ENCODE measurements at places on chromosomes 12 and 14. TPM values are rescaled to one million over a fixed set of nuclear protein-coding genes. Genes with fewer than 3 reads are reported as not detected.

DNA sequence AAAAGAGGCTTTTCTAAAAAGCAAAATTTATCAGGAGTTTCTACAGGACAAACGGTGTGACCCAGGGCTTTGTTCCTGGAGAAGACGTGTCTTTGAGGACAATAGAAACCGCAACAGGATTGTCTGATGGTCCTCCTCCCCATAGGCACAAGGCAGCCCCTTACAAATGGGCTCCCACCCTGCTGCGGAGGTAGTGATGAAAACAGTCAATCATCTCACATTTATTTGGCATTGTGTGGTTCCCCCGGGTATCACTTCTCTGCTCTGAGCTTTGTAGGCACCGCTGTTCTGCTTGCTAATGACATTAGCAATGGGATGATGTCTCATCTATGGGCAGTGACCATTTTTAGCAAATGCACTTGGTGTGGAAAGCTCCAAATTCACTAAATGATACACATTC lies 155.5 kb upstream of the TMPO start:
- DNase-seq = no peak

FGF23 gene
- 0.06 TPM for polyA plus RNA-seq

DNA sequence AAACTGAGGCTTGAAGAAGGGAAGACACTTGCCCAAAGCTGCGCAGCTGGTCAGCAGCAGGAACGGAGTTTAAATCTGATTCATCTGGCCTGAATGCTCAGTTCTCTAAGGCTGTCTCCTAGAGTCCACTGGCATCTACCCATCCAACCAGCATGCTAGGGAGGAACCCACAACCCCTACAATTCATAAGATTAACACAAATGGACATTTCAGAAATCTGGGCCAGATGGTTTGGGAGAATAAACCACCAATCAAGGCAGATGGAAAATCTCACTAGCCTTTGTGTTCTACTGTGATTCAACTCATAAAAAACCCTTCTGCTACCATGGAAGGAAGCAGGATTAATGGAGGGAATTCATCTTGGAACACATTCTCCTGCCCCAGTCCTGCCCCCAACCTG lies 67.8 kb downstream of the WSCD2 start:
- DNase-seq = no peak

GRCh38 chr14:63897721-63898163 lies 44.9 kb downstream of the SYNE2 start:
- DNase-seq = no peak

- DNase-seq = no peak
Observed at GRCh38 chr12:61356485-61356884, 903.7 kb upstream of the USP15 start.

GRCh38 chr12:52285172-52285745 lies 6.1 kb downstream of the KRT81 start:
- DNase-seq = no peak

- DNase-seq = no peak
Observed at GRCh38 chr12:92539110-92539749, 163.6 kb upstream of the PLEKHG7 start.

GRCh38 chr12:87169010-87169409 lies 860.2 kb downstream of the C12orf50 start:
- no peak for DNase-seq

- no peak for DNase-seq
Observed at GRCh38 chr12:12441843-12442461, 85.1 kb downstream of the BORCS5 start.

CLEC4D gene
- 0.77 TPM for polyA plus RNA-seq

DNA sequence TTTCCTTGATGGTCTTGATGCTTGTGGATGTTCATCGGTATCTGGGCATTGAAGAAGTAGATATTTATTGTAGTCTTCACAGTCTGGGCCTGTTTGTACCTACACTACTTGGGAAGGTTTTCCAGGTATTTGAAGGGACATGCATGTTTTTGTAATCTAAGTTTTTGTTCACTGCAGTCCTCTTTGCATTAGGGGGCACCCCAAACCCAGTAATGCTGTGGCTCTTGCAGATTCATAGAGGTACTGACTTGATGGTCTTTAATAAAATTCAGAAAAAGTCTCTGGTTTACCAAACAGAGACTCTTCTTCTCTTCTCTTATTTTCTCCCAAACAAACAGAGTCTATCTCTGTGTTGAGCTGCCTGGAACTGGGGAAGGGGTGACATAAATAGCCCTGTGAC lies 150.9 kb upstream of the SLC16A7 start:
- no peak for DNase-seq
